ENCODE measurements at places on chromosomes 16 and 17.

DNA sequence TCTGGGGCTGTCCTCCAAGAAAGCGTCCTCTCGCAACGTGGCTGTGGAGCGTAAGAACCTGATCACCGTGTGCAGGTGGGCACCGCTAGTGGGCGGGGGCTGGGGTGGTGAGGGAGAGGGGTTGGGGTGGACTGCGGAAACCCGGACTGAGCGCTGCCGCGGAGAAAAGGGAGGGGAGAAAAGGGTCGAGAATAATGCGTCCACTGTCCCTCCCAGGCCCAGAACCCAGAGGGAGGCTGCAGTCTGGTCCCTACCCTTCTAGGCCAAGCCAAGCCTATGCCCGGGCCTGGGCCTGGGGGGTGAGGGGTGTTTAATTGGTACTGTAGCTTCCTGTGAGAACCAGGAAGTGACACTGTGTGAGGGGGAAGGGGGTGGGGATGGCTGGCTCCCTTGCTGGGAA lies 464 bp downstream of the RUNDC3A start:
- no peak for DNase-seq

DNA sequence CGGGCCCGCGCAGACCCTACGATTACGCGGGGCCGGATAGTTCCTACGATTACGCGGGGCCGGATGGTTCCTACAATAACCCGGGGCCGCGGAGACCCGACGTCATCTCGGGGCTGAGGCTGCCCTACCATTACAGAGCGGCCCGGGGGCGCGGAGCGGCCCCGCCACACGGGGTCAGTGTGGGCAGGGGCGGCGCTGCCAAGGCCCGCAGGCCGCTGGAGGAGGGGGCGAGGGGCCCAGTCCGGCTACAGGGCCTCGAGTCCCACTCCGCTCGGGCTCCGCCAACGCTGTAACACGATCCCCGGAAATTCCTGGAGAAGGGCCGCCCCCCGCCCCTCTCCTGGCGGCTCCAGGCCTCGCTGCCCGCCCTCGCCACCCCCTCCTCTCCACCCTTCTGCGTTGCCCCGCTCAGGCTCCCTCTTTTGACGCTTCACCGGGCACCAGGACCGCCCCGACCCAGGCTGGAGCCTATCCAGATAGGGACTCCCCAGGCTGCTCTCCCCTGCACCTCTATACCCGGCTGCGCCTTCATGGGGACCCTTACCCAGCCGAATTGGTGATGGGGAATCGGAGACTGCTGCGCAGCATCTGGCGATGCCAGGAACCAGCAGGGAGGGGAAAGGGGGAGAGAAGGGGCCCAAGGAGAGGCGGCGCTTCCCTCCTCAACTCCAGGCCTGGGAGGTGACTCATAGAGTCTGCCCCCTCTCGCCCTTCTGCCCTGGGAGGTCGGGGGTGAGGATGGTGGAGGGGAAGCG lies at the start of gene RAB34:
TSS of gene RAB34 (minus strand) at position 291 of the 755 bp plus-strand sequence. CDS start 602 bp downstream, outside the sequence.
- no peak for DNase-seq

DNA sequence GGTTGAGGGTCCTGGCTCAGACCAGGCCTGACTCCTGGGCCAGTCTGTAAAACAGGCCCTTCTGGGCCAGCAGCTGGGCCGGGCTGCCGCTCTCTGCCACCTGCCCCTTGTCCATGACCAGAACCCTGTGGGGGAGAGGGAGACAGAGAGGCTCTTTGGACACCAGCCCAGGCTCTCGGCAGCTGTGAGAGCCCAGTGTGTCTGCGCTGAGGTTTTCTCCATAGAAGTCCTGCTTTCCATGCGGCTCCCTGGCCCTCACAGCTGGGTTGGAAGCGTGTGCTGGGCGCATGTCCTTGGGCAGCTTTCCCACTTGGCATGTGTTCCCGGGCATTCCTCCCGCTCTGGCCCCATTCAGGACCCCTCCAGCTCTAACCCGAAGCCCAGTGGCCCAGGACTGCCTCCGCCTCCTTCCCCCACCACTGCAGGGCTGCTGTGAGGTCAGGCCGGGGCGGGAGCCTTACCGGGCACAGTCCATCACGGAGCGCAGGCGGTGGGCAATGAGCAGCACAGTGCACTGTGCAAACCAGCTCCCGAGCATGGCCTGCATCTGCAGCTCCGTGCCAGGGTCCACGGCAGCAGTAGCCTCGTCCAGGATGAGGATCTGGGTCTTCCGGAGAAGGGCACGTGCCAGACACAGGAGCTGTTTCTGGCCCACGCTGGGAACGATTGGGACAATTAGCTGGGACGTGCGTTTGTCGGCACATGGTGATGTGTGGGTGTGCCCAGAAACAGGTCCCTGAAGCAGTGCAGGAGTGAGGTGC lies 73.0 kb downstream of the ABCC6 start:
- DNase-seq, result no peak

DNA sequence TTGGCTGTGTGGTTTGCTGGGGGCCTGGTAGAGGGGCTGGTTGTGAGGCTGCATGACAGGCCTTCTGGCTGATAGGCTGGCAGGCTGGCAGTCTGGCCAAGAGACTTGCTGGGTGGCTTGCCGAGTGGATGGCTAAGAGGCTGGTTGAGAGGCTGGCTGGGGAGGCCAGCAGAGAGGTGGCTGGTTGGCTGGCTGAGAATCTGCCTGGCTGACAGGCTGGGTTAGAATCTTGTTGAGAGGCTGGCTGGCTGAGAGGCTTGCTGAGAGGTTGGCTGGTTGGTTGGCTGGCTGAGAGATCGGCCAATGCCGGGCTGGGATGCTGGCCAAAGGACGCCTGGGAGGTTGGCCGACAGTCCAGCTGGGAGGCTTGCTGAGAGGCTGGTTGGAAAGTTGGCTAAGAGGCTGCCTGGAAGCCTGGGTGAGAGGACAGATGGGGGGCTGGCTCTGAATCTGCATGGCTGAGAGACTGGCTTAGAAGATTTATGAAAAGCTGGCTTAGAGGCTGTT lies 35.9 kb upstream of the ACSM2B start:
- no peak for DNase-seq

DNA sequence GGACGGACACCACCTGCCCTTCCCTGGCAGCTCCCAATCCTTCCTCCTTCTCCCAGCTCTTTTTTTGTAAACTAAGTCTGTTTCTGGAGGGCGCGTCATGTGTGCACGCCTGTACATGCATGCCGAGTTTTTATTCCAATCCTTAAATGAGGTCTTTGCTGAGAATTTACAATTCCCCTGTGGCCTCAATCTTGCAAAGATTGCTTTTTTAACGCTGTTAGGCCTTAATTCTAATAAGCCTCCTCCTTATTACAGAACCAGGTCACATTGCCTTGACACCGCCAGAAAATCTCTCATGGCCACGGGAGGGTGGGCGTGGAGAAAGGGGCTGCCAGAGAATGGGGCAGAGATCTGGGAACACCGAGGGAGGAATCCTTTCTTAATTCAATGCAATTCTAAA lies 17.6 kb downstream of the RBFOX3 start:
- DNase-seq, result no peak

DNA sequence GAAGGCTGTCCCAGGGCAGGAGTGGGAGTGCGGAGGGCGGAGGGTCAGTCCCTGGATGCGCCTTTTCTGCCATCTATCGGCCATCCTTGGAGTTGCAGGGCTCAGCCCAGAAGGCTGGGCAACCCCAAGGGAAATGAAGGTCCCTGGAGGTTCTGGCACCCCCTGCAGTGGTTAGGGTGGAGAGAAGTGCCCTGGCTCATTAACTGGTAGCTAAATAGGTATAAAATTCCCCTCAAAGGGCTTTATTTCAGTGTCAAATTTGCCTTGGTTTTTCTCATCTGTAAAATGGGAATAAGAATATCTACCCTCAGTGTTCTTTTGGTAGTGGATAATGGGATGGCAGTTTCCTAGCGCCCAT lies 22.4 kb downstream of the C17orf75 start:
- DNase-seq, result peak; percentile 30

DNA sequence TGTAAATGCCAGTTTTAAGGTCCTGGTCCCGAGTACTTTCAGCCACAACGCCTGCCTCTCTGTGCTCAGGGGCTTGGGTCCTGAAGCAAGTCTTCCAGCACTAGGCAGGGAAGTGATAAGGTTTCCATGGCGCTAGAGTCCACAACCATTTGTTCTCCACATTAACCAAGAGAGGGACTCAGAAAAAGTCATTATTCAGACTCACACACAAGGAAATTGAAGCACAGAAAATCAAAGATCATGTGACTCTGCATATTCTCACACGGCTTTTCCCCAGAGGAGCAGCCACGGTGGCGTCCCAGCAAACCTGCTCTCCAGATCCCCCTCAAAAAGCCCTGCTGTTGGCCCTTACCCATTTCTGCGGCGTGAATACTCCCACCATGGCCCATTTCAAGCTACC lies 9.7 kb downstream of the ENPP7 start:
- no peak for DNase-seq

GRCh38 chr16:75620326-75621169 lies 2.5 kb downstream of the ADAT1 start:
- no peak for DNase-seq

- no peak for DNase-seq
Observed at GRCh38 chr16:50910736-50911100, 168.8 kb downstream of the CYLD start.

DNA sequence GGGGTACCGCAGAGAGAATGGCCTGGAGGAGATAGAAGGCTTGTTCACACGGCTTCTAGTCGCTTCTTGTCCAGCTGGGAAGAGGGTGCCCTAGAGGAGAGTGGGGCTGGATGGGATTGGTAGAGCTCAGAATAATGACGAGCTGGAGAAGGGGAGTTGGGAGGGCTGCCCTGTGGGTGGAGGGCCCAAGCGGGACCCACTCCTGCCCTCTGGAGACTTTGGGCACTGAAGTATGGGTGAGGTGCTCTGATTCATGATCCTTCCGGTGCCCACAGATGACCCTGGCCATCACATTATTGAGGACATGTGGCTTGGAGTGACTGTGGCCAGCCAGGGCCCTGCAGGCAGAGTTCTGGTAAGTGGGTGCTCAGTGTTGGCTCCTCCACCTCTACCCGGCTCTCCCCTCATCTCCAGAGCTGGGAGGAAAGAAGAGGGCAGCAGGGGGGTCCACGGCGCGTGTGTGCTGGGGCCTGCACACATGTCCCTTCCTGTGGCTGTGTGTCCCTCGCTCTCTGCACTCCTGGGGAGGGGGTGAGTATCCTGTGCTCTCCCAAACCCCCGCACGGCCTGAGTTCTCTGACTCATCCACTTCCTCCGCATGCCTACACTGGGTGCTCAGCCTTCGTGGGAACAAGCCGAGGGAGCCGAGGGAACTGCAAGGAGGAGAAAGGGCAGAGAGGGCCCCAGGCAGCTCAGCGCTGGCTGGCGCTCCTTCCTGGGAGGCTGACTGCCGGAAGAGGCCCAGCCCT lies 8.5 kb downstream of the ITGA3 start:
- DNase-seq, result no peak

GRCh38 chr17:61536422-61536955 lies 54.5 kb downstream of the NACA2 start:
- no peak for DNase-seq

- no peak for DNase-seq
Observed at GRCh38 chr17:6998855-6999508, 3.1 kb downstream of the ALOX12 start.

- no peak for DNase-seq
Observed at GRCh38 chr17:56754523-56755208, 79.1 kb downstream of the C17orf67 start.

GRCh38 chr16:11510178-11510973 lies 76.3 kb downstream of the LITAF start:
- DNase-seq, result no peak

DNA sequence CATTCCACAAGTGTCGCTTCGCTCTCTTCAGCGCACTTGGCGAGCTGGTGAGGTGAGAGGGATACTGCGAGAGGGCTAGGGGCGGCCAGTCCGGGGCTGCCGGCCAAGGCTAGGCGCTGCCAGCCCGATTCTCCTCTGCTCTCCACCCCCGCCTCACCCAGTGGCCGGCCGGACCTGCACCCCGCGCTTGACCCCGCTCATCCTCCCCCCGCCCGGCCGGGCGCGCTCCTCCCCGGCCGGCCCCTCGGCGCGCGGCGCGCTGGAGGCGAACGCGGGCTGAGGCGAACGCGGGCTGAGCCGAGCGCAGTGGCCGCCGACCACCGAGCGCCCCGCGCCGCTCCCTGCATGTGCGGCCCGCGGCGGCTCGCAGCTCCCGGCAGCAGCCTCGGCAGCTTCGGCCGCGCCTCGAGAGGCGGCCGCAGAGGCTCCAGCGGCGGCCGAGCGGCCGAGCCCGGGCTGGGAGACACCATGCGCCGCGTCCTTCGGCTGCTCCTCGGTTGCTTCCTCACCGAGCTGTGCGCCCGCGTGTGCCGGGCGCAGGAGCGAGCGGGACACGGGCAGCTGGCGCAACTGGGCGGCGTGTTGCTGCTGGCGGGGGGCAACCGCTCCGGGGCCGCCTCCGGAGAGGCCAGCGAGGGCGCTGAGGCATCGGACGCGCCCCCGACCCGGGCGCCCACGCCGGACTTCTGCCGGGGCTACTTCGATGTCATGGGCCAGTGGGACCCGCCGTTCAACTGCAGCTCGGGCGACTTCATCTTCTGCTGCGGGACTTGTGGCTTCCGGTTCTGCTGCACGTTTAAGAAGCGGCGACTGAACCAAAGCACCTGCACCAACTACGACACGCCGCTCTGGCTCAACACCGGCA lies at the start of gene SHISA9:
TSS of gene SHISA9 (plus strand) at position 2 of the 865 bp plus-strand sequence.
- DNase-seq, result no peak

DNA sequence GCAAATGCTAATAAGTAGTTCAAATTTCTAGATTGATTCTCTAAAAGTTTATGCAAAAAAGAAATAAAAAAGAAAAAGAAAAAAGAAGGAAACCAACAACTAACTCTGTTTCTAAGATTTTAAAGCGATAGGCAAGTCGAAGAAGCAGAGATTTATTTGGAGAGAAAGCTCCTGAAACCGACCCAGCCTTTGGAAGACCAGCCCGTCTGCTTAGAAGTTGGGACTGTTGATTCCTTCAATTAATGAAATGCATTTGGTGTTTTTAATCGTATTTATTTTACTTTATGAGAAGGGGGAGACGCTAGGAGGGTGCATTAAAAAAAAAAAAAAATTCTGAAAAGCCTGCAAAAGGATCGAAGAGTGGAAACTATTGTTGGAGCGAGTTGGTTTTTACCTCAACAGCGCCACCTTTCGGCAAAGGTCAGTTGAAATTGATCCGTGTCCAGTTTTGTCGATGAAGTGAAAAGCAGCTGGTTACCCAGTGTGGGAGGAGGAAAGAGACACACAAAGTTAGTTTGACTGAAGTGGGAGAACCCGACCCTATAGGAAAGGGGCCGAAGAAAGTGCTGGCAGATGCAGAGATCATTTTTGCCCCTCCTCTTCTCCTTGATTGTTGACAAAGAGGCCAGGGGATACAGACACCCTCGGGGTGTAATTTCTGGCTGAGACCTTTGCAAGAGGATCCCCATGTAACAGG lies 1.5 kb upstream of the MAF start:
- peak; percentile 62 for DNase-seq

GRCh38 chr17:38704606-38705522 lies at the start of gene MLLT6:
Gene MLLT6 (plus strand): TSS chr17:38705273. CDS start chr17:38705633, 360 bp downstream.
- peak; percentile 65 for DNase-seq

DNA sequence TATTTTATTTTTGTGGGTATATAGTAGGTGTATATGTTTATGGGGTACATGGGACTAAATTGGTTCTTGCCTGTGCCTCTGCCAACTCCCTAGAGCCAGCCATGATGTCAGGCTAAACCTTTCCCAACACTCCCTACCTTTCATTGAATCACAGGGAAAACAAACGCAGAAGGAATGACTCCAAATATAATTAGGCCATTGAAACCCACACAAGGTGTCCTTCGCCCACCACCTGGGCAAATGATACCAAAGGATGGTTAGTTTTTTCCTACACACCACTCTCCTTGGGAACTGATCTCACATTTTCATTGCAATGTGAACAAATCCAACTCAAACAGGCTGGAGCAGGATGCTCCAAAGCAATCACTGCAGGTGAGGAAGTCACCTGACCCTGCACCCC lies 27.5 kb downstream of the WSB1 start:
- DNase-seq, result no peak

GRCh38 chr17:1733759-1734158 lies 8.9 kb upstream of the SERPINF2 start:
- no peak for DNase-seq

Measured in NK-92 treated with Interleukin-12 subunit alpha and Interleukin-12 subunit beta, amount 100 ng/mL, for 24 hours (cell line).